ENCODE measurements at places on chromosomes 4 and X.

GRCh38 chr4:166399021-166399420 lies 526.0 kb downstream of the TLL1 start:
- H3K4me3 ChIP-seq: no peak overlapping the region
- no peaks in the 10 kb centered on the region for H3K27me3 ChIP-seq
- no peaks in the 10 kb centered on the region for H3K36me3 ChIP-seq
- H3K4me1 ChIP-seq: no peaks in the 10 kb centered on the region

GRCh38 chr4:53763813-53764597 lies 172.7 kb upstream of the LNX1 start:
- no peak overlapping the region for H3K27ac ChIP-seq
- no peak for DNase-seq
- H3K4me1 ChIP-seq: no peaks in the 10 kb centered on the region
- no peaks in the 10 kb centered on the region for H3K27me3 ChIP-seq

GRCh38 chr4:93466446-93466845 lies 362.1 kb upstream of the ATOH1 start:
- H3K27me3 ChIP-seq: no peaks in the 10 kb centered on the region
- no peaks in the 10 kb centered on the region for H3K36me3 ChIP-seq
- DNase-seq: no peak
- no peak overlapping the region for H3K27ac ChIP-seq
- no peaks in the 10 kb centered on the region for H3K4me1 ChIP-seq

DNA sequence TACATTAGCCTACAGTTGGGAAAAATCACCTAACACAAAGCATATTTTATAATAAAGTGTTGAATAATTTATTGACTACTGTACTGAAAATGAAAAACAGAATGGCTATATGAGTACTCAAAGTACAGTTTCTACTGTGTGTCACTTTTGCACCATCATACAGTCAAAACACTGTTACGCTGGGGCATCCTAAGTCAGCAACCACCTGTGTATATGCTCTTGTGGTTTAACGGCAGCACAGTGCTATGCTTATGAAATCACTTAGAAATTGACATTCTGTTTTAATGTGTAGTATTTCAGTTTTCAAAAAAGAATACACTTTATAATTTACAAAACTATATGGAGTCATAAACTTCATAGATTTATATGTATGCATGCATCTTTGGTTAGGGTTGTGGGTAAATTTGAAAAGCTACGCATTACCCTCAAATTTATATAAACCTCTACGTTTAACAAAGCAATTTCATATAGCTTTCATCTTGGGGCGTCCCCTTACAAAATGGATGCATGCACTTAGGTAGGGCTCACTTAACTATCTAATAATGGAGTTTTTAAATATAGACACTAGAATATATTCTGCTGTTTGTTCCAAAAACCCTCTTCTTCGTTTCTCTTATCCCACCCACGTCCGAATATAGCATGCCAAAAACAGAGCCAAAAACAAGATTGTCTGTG lies 690 bp upstream of the NEIL3 start:
- DNase-seq: no peak
- no peaks in the 10 kb centered on the region for H3K27me3 ChIP-seq
- peak overlapping the region; percentile 15 for H3K27ac ChIP-seq
- H3K4me1 ChIP-seq: peaks cover 26% of the 10 kb centered on the region
- peaks cover 11% of the 10 kb centered on the region for H3K36me3 ChIP-seq

GRCh38 chrX:30150196-30150895 lies 65.0 kb upstream of the MAGEB2 start:
- H3K27me3 ChIP-seq: no peaks in the 10 kb centered on the region
- DNase-seq: no peak
- no peaks in the 10 kb centered on the region for H3K4me1 ChIP-seq
- H3K4me3 ChIP-seq: no peak overlapping the region
- no peak overlapping the region for H3K27ac ChIP-seq

GRCh38 chr4:141467225-141467624 lies 169.2 kb upstream of the IL15 start:
- H3K36me3 ChIP-seq: no peaks in the 10 kb centered on the region
- no peaks in the 10 kb centered on the region for H3K27me3 ChIP-seq
- H3K27ac ChIP-seq: no peak overlapping the region
- H3K4me1 ChIP-seq: no peaks in the 10 kb centered on the region
- no peak for DNase-seq

- no peaks in the 10 kb centered on the region for H3K36me3 ChIP-seq
- peak overlapping the region; percentile 81 for H3K4me3 ChIP-seq
- peaks cover 13% of the 10 kb centered on the region for H3K27me3 ChIP-seq
- peaks cover 12% of the 10 kb centered on the region for H3K4me1 ChIP-seq
- no peak for DNase-seq
Observed at GRCh38 chr4:1793940-1794808, 1.1 kb downstream of the FGFR3 start.

DNA sequence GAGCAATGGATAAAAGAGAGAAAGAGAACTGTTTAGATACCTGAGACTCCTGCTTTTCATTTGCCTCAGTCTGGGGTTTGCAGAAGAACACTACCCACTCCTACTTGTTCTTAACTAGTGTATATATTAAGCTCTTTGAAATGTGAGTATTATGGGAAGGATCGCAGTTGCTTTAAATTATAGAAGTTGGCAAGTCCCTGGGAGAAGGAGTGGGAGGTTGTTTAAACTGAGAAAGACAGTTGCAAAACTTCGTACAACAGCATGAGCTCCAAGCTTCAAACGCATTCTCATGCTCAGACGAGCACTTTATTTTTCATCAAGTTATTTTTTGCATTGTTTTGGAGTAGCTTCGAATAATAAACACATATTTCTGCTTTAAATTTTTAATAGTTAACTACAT lies 88.1 kb upstream of the C1QTNF7 start:
- no peaks in the 10 kb centered on the region for H3K27me3 ChIP-seq
- H3K4me3 ChIP-seq: no peak overlapping the region
- H3K36me3 ChIP-seq: no peaks in the 10 kb centered on the region
- no peak for DNase-seq
- no peaks in the 10 kb centered on the region for H3K4me1 ChIP-seq
